NCI-H1417 treated with DMSO at 0.1 percent for 48 hours (cell line): ENCODE measurements at places on chromosomes 5 and 9.
A peak's percentile ranks its signal among the peaks of the same experiment; 100 is the strongest.

- no peak for DNase-seq
Observed at GRCh38 chr5:130337179-130337888, 433.1 kb downstream of the CHSY3 start.

GRCh38 chr9:14315875-14316601, 2.1 kb upstream of the NFIB start:
- no peak for DNase-seq

DNA sequence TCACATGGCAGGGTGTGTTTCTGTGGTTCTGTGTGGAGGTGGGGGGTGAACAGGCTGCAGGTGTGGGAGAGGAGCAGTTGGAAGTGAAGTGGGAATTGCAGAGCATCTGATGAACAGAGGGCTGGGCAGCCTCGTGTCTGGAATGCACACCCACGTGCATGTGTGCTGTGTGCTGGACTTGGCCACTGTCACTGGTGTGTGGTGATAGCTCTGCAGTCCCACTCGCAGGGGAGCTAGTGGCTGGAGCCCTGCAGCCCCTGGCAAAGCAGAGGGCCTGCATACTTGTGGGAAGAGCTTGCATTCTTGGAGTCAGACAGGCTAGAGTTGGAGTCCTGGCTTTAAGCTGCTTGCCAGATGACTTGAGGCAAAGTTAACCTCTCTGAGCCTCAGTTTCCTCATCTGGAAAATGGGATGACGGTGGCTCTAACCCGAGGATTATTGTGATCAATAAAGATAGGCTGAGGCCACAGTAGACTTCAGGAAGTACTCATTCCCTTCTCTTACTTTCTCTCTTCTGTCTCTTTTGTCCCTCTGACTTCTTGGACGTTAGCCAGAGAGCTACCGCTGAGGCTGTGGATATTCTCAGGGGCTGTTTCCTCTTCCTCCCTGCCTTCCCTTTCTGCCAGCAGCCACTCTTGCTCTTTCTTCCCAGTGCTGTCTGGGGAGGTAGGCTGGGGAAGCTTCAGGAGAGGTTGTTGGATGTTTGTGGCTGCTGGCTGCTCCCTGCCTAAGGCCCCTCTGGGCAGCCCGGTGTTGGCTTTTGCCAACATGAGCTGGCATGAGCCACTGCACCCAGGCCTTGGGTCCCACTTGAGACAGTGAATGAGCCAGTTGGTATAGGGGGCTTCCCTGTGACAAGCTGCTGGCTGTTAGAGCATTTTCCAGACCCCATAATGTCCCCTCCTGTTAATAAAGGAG, 18.3 kb downstream of the PSAT1 start:
- DNase-seq = no peak

DNA sequence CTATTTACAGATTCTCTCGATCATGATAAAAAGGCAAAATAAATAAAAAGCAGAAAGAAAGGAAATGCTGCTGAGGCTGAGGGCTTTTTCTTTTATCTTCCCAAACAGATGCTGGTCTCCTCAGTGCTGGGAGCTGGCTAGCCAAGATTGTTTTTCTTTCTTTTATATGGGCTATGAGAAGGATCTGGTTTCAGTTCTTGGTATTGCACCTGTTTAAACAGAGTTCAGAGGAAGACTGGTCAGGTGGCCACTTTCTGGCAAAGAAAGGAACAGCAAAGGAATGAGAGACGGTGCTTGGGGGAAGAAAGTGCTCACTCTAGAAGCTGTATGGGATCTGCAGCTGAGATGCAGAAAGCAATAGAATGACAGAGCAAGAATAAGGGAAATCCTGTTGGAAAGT, 88.9 kb downstream of the SLF1 start:
- DNase-seq = no peak

DNA sequence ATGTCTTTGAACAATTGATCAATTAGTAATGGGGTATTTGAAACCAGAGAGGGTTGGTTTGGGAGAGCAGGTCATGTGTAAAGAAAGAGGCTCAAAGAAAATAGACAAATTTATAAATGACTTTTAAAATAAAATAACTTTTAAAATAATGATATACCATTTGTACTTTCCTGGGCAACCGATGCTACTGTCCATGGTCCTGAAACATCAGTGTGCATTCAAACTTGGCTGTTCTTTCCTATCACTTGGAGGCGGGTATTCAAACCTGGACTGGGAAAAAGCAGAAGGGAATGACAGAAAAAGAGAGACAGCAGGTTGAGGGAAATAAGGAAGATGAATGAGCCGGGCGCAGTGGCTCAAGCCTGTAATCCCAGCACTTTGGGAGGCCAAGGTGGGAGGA, 1446.4 kb upstream of the WWC1 start:
- DNase-seq = no peak

GRCh38 chr5:14665949-14666348, 1.4 kb downstream of the OTULIN start:
- no peak for DNase-seq

DNA sequence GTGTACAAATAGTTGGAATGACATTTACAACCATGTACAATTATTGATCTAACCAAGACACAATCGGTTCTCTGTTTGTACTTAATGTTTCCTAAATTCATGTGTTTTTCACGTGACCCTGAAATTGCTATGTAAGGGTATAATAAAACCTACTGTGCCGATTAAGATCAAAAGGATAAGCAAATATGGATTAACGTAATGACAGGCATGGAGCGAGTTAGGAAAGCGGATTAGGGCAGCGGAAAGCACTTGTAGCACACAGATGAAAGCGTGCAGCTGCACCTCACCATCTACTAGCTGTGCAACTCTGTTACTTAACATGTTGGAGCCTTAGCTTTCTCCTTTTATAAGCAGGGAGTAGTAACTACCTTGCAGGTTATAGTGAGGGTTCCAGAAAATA, 38.3 kb upstream of the ZFYVE16 start:
- peak; percentile 36 for DNase-seq
